ENCODE measurements at places on chromosomes 5 and 9.

- DNase-seq, result no peak
Observed at GRCh38 chr5:122727112-122727541, 47.8 kb upstream of the SNX2 start.

DNA sequence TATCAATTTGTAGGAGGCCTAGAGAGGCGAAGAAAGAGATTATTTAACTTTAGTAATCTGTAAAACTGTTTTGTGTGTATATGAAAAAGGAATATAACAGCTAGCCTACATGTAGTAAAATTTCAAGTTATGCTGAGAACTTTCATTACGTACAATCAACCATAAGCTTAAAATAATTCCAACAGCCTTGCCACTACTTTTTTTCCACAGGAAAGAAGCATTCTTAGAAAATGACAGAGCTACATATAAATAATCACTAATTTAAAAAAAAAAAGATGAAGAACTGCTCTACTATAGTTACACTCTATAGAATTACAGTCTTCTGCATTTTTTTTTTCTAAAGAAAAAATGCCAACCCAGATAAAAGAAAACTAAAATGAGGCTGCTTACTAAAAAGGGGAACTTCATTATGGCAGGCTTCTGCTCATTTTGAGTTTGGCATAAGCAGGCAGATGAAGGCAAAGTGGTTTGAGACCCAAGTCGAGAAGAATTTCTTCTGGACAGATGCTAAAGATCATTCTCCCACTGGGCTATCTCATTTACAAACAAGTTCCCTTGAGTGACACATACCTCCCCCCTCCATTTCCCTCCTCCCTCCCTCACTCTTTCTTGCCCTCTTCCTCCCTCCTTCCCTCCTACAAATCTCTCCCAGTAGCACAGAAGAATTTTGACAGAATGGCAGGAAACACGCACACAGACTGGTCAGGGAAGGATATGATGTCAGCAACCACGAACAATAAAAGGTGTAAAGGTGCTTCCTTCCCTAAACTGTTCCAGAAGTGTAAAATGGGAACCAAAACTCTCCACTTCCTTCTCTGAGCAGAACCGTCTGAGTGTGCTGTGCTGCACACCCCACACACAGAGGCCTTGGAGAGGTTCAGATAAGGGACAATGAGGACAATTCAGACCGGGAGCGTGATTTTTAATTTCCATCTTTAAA, 56.1 kb downstream of the MEF2C start:
- no peak for DNase-seq

GRCh38 chr5:124824637-124825158, 78.3 kb upstream of the ZNF608 start:
- no peak for DNase-seq

GRCh38 chr5:111765613-111766571, 8.9 kb upstream of the NREP start:
- DNase-seq, result no peak

GRCh38 chr9:70924380-70924779, 197.0 kb downstream of the TRPM3 start:
- DNase-seq, result no peak

DNA sequence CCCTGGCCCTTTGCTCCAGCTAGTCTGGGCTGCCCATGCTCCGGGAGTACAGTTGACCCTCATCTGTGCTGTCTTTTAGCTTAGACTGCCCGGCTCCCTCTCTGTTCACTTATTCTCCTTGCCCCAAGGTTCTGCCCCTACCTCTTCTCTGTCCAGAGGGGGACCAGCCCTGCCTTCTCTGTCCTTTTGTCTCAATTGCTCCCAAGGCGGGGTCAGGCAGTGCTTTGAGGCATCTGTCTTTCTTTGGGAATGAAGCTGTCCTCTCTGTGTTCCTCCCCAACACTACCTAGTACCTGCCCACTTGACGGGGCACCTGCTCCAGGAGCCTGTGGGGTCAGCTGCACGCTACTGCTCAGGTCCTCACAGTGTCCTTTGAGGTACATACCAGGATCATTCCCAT, 59.3 kb downstream of the PSD2 start:
- no peak for DNase-seq

- DNase-seq, result no peak
Observed at GRCh38 chr5:177508837-177509236, 789 bp downstream of the DOK3 start.

DNA sequence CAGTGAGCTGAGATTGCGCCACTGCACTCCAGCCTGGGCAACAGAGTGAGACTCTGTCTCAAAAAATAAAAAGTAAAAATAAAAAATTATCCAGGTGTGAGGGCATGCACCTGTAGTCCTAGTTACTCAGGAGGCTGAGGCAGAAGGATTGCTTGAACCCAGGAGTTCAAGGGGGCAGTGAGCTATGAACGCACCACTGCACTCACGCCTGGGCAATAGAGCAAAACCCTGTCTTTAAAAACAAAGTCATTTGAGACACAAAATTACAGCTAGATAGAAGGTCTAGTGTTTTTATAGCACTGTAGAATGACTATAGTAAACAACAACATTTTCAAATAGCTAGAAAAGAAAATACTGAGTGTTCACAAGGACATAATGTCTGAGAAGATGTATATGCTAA, 16.4 kb downstream of the IL4 start:
- no peak for DNase-seq

DNA sequence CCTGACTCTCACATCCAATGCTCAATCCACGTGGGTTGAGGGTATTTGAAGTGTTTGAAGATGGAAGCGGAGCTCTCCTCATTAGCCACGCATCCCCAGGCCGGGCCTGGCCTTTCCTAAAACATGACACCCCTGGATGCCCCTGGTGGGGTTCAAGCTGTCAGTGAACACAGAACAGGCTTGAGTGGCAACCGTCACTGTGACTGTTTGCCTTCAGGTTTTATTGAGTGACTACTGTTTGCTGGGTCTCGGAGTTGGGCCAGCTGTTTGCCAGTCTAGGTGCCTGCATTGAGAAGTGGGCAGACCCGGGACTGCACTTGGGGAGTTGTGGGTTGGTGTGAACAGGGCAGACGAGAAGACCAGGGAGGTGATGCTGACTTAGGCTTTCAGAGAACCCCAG, 7.8 kb upstream of the OLFM1 start:
- DNase-seq, result no peak

DNA sequence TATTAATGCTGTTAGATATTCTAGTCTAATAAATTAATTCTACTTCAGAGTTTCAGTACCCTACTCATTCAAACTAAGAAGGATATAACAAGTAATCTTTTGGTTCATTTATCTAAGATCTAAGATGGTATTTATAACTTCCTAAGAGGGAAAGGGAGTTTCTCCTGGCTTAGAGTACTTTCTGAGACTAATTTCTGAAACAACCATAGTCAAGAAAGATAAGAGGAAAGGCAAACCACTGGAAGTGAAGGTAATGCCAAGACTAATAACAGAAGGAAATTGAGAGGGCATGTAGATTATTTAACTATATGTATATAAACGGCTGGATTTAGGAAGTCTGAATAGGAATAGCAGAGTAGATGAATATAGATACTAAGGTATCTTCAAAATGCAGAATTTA, 112.4 kb upstream of the ACOT12 start:
- no peak for DNase-seq

DNA sequence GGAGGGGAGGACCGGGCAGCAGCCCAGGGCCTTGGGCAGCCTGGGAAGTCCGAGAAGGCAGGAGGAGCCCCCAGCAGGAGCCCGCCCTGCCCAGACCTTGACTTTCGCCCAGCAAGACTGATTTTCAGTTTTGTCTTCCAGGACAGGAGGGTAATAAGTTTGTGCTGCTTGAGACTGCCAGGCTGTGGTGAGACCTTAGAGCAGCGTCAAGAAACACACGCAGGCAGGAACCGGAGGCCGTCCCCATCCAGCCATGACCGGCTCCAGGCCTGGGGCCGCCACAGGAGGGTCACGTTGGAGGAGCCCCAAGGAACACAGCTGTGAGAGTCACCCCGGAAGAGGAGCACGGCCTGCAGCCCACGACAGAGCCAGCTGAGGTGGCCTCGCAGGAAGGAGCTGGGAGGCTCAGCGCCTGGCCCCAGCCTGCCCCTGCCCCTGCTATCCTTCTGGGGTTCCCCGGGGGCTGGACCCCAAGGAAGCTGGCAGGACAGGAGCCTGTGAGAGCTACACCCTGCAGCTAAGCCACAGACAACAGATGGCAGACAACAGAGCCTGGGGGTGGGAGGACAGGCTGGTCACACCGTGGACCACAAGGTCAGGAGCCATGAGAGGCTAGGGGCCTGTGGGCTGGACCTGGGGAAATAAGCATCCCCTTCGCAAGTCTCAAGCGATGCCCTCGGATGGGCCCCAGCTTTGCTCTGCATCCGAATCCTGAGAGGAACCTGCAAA, 126.0 kb upstream of the FAM120A start:
- no peak for DNase-seq

DNA sequence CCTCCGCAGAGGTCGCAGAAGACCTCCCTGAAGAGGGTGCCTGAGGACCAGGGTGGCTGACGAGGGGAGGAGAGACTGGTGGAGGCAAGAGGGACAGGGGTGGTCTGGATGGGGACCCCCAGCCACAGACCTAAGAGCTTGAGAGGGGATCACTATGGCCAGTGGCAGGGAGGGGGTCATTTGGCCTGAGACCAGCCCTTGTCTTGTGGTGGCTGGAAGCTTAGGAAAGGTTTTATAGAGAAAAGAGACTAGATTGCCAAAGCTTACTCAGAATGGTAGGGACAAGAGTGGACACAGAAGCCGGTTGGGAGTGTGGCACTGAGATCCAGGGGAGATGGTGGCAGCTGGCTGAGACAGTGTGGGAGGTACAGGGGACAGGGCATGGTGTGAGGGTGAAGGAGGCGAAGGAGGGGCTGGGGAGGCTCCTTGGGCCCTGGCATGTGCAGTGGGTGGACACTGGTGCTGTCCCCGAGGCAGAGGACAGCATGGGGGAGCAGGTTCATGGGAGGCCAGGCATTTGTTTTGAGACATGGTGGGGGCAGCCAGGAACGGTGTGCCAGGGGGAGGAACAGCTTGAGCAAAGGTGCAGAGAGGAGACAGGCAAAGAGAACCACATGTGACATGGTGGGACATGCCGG, 123.0 kb downstream of the C9orf50 start:
- no peak for DNase-seq

- DNase-seq, result no peak
Observed at GRCh38 chr5:115947260-115947659, 15.0 kb upstream of the LVRN start.

GRCh38 chr9:8904771-8905515, 1105.4 kb upstream of the DMAC1 start:
- DNase-seq, result no peak

- no peak for DNase-seq
Observed at GRCh38 chr9:127402401-127403090, 5.6 kb downstream of the SLC2A8 start.

- DNase-seq, result no peak
Observed at GRCh38 chr5:73395256-73395655, 53.3 kb downstream of the FOXD1 start.

DNA sequence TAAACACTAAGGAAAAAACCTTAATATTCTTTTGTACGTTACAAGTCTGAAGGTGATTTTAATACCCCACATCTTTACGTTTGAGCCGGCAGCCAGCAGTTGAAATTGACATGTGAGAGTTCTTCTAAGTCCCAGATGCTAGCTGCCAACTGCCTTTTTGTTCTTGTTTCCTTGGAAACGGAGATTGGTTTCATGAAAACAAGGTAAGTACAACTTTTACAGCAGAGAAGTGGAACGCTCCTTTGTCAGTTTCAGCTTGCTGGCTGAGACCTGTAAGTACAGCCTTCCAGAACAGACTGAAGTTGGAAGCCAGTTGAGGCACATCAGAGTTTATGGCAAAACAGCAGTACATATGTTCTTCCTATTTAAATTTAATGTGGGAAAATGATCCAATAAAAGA, 1018.4 kb upstream of the ARRDC3 start:
- DNase-seq, result no peak

GRCh38 chr5:138843316-138844124, 31.6 kb downstream of the LRRTM2 start:
- no peak for DNase-seq

- no peak for DNase-seq
Observed at GRCh38 chr5:143033535-143034250, 263.5 kb downstream of the ARHGAP26 start.

DNA sequence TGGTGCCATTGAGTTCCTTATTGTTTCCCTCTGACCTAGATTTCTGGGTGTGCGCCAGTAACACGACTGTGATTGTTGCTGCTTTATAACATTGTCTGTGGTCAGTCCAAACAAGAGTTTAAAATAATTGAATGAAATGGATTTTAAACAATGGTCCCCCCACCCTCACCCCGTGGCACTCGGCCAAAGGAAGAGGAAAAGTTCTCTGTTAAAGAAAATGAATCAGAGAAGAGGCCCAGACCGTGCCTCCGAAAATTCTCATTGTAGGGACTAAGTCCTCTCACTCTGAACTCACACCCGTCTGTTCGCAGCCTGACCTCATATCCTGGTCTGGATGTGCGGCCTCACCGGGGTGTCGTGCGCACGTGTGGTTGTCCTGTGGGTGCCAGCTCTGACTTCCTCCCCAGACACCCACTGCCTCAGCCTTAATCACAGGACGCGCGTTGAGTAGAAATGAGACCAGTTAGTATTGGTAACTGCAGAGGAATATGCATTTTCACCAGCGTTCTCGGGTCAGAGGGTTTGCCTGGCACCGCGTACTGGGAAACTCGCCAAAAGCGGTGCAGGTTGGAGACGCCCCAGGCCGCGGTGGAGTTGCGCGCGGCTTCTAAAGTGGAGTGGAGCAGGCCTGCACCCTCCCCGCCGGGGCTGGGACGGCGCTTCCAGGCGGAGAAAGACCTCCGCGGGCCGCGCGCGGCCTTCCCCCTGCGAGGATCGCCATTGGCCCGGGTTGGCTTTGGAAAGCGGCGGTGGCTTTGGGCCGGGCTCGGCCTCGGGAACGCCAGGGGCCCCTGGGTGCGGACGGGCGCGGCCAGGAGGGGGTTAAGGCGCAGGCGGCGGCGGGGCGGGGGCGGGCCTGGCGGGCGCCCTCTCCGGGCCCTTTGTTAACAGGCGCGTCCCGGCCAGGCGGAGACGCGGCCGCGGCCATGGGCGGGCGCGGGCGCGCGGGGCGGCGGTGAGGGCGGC, at the start of gene ABL1:
Gene ABL1 (plus strand): TSS at position 884 of the 966 bp plus-strand sequence. CDS start 193 bp downstream, outside the sequence.
- no peak for DNase-seq

DNA sequence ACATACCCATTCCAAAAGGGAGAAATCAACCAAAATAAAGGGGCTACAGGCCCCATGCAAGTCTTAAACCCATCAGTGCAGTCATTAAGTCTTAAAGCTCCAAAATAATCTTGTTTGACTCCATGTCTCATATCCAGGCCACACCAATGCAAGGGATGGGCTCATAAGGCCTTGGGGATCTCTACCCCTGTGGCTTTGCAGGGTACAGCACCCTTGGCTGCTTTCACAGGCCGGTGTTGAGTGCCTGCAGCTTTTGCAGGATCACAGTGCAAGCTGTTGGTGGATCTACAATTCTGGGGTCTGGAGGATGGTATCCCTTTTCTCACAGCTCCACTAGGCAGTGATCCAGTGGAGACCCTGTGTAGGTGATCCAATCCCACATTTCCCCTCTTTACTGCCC, 5.0 kb upstream of the SPINK14 start:
- DNase-seq, result no peak

DNA sequence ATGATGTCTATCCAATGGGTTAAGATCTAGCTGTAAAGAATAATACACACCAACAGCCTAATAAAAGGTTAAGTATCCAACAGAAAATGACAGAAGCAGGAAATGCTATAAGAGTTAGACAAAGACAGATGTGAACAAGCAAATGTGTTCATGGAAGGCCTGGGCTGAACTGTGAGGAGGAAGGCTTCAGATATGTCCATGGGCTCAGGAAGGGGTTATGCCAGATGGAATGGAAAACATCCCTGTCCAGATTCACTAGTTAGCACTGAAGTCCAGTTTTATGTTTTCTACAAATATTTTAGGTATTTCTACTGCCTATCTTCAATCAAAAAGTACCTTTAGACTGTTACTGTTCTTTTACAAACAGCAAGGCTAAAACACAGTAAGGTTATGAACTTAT, 27.1 kb downstream of the ERAP1 start:
- no peak for DNase-seq

- no peak for DNase-seq
Observed at GRCh38 chr5:138946241-138946623, 71.1 kb upstream of the LRRTM2 start.
